Smooth muscle cell of trachea (primary cell): ENCODE measurements at places on chromosomes 1 and 21. TPM values are rescaled to one million over a fixed set of nuclear protein-coding genes. Genes with fewer than 3 reads are reported as not detected.

Gene SH2D2A
- not detected in 2 replicates for total RNA-seq

Gene OR2L3
- total RNA-seq, result not detected in 2 replicates

Gene RNU1-3
- total RNA-seq, result under 0.01 TPM in 2 replicates

Gene LCE2C
- total RNA-seq, result not detected in 2 replicates

Gene VWA5B1
- not detected in 2 replicates for total RNA-seq

Gene ATP8B2
- total RNA-seq, result 211 and 445 TPM in 2 replicates

Gene THEMIS2
- 5.2 and 15.4 TPM in 2 replicates for total RNA-seq

Gene TIPRL
- total RNA-seq, result 30.1 and 46.0 TPM in 2 replicates

Gene PCP4L1
- total RNA-seq, result not detected in 2 replicates

Gene NBPF4
- total RNA-seq, result not detected in 2 replicates

Gene CTH
- 3.8 and 4.4 TPM in 2 replicates for total RNA-seq

Gene ELAVL4
- not detected in 2 replicates for total RNA-seq

Gene SPRR1A
- not detected in 2 replicates for total RNA-seq

Gene SLC30A2
- total RNA-seq, result not detected in 2 replicates

Gene AMY2B
- total RNA-seq, result 2.3 and 5.8 TPM in 2 replicates

Gene LAD1
- not detected in 2 replicates for total RNA-seq

Gene BCAR3
- 25.5 and 28.4 TPM in 2 replicates for total RNA-seq

Gene GCSAML
- total RNA-seq, result not detected in 2 replicates

Gene CBR3
- total RNA-seq, result 26.3 and 26.5 TPM in 2 replicates

Gene AADACL4
- total RNA-seq, result not detected in 2 replicates

Gene HES5
- not detected in 2 replicates for total RNA-seq

Gene SPRR2A
- total RNA-seq, result not detected in 2 replicates

Gene RGS18
- total RNA-seq, result not detected in 2 replicates

Gene OR10Z1
- total RNA-seq, result not detected in 2 replicates

Gene SPRR1B
- not detected in 2 replicates for total RNA-seq

Gene LRRC41
- total RNA-seq, result 88.4 and 167 TPM in 2 replicates

Gene SYPL2
- total RNA-seq, result 0.29 and 1.2 TPM in 2 replicates

Gene FCRL1
- not detected in 2 replicates for total RNA-seq

Gene CFAP298
- 18.0 and 28.1 TPM in 2 replicates for total RNA-seq

Gene SPATA46
- total RNA-seq, result not detected in 2 replicates

Gene PIK3R3
- 3.6 and 6.3 TPM in 2 replicates for total RNA-seq

Gene ORC1
- total RNA-seq, result 0.66 and 6.5 TPM in 2 replicates

Gene CLEC20A
- not detected in 2 replicates for total RNA-seq
